ENCODE measurements at places on chromosomes 16 and 17. TPM values are rescaled to one million over a fixed set of nuclear protein-coding genes. Genes with fewer than 3 reads are reported as not detected.

DNA sequence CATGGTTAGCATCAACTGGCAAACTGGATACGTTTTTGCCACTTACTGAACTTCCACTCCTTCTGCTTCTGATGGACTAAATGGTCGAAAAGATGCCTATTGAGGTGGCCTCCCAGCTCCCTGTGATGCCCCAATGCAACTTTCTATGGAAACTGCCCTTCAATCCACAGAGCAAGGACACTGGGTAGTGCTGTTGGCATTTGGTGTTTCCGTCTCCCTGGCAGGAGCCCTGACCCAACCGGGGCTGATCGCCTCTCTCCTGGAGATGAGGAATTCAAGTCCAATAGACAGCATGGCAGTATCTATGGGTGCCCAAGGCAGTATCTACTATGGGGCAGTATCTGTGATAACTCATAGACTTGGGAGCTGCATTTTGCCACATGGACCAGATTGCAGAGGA lies 116.3 kb upstream of the IRX3 start:
- no peak for DNase-seq

DNA sequence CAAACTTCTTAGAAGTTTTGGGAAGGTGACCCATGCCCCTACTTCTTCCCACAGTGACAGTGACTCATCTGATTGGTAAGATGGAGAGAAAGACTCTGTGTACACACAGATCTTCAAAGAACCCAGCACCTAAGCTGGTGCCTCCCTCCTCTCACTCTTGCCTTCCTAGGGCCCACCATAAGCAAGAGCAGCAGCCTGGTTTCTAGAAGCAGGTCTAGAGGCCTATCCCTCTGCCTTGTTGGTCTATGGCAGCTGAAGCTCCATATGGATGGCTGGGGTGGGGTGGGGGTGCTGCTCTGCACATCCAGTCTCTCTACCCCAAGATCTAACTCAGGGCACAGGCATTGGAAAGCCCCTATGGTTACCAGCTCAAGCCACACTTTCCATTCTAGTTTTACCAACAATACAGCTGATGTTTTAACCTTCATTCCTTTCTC lies 47.5 kb downstream of the STAT3 start:
- no peak for DNase-seq

- no peak for DNase-seq
Measured at GRCh38 chr17:77617516-77617915, 341.0 kb upstream of the TNRC6C start.

CBX1 gene
- 64.6 TPM for total RNA-seq

LGALS9 gene
- total RNA-seq, result 45.7 TPM

DNA sequence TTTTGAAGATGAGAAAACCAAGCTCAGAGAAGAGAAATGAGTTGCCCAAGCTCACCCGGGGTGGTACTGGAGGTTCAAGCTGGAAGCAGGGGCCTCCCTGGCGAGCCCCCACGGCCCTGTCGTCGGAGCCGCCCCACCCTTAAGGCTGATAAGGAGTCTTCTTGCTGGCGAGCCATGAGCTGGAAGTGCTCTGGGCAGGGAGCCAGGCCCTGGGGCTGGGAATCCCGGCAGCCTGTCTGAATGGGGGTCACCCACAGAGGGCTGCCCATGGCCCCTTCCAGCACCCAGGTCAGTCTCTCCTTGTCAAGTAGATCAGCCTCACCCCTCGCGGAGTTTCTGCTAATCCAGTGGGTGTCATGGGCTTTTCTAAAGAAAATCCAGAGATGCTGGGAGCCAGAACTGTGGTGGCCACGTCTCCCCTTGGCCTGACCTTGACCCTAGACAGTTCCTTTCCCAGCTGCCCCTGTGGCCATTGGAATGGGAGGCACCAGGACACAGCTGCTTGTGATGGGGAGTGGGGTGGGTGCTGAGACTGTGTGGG lies 1.2 kb upstream of the P2RX1 start:
- no peak for DNase-seq

COX10 gene
- 10.0 TPM for total RNA-seq

- DNase-seq, result no peak
Measured at GRCh38 chr17:27466376-27466742, 10.1 kb downstream of the KSR1 start.

TMED6 gene
- total RNA-seq, result 0.14 TPM

DNA sequence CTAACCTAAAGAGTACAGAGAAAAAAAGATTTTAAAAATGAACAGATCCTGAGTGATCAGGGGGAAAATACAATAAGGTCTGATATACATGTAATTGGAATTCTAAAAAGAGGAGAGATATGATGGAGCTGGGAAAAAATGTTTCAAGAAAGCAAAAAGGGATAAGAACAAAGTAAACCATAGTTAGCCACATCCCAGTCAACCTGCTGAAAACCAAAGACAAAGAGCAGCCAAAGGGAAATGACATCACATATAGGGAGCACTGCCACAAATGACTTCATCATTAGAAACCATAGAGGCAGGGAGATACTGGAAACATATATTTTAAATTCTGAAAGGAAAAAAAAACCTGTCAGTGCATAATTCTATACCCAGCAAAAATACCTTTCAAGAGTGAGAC lies 68.8 kb upstream of the AKTIP start:
- no peak for DNase-seq

GRCh38 chr16:31298958-31299357 lies 39.2 kb downstream of the ITGAM start:
- DNase-seq, result no peak

DNA sequence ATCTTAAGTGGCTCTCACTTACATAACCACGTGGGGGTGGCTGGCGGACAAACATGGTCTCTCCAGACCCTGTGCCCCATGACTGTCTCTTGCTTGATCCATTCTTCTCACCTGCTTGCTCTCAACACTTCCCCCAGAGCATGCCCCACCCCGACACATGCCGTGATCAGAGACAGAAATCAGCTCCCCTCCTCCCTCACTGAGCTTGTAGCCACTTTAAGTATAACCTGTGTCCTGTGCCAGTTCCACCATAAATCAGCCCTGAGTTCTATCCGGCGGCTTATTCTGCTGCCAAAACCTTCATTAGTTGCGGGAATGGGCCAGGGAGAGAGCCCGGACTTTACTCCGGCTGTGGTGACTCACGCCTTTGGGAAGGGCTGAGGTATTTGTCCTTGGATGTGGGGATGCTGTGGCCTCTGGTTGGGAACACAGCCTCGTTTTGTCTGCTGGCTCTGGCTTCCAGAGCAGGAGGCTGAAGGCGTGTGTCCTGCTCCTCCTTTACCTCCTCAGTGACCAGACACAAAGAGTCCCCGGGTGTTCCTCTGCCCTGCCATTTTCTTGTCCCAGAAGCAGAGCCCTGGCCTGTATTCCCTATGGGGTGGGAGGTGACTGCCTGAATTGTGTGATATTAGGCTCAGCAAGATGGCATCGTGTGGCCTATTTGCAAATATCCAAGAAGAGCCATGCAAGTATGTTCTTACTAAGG lies 21.1 kb downstream of the ANKRD40 start:
- no peak for DNase-seq

DNA sequence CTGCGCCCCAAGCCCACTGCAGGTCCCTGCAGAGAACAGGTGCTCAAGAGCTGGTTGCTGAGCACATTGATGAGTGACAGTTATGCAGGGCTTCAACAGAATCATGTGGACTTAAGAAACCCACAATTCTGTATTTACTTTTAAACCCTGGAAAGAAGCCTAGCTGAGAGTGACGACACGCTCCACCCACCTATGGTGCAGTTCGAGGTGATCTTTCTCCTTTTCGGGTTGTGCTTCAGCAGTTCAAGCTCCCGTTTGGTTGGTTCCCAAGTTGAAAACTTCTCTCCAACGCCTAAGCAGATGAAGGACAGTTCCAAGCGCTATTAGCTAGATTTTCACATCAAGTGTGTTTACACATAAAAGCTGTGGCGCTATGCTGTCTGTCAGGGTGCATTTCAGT lies 23.9 kb downstream of the USP22 start:
- DNase-seq, result no peak

GRCh38 chr16:54928016-54928356 lies 2.7 kb upstream of the IRX5 start:
- no peak for DNase-seq

GRCh38 chr16:648781-649589 lies at the start of gene WDR90:
Gene WDR90, plus strand, starts transcription at chr16:649365. Its CDS starts 52 bp downstream, at chr16:649417.
- DNase-seq, result peak; percentile 69

LYRM9 gene
- 3.8 TPM for total RNA-seq

AGRP gene
- total RNA-seq, result 0.09 TPM

DNA sequence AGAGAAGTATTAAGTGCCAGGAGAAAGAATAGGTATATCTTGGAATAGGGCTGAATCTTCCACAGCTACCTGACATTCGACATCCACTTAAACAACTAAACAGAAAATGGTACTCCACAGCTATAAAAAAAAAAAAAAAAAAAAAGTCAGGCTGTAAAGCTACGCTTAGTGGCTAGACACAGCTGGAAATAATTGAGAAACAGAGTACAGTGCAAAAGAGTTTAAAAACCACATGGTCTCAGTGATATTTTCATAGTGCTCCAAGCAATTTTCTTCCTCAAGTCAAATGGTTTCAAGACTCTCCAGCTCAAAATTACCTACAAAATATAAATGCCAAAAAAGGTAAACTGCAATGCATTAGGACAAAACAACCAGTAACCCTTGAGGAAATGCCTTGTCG lies 607.1 kb downstream of the KCNJ2 start:
- DNase-seq, result no peak

RNF157 gene
- total RNA-seq, result 0.61 TPM

DNA sequence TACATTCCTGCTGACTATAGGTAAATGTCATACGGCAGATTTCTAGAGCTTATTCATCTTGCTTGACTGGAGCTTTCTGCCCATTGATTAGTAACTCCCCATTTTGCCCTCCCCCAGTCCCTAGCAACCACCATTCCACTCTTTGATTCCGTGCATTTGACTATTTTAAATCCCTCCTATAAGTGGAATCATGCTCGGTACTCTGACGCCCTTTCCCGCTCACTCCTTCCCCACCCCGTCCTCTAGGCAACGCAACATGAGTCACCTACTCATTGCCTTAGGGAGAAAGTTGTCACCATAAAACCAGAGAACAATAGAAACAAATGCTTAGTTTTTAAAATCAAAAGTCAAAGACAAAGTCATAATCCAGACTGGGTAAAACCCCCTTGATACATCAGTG lies 45.5 kb upstream of the RBBP6 start:
- no peak for DNase-seq

GRCh38 chr17:39965017-39965699 lies 2.4 kb downstream of the GSDMA start:
- DNase-seq, result no peak

DNA sequence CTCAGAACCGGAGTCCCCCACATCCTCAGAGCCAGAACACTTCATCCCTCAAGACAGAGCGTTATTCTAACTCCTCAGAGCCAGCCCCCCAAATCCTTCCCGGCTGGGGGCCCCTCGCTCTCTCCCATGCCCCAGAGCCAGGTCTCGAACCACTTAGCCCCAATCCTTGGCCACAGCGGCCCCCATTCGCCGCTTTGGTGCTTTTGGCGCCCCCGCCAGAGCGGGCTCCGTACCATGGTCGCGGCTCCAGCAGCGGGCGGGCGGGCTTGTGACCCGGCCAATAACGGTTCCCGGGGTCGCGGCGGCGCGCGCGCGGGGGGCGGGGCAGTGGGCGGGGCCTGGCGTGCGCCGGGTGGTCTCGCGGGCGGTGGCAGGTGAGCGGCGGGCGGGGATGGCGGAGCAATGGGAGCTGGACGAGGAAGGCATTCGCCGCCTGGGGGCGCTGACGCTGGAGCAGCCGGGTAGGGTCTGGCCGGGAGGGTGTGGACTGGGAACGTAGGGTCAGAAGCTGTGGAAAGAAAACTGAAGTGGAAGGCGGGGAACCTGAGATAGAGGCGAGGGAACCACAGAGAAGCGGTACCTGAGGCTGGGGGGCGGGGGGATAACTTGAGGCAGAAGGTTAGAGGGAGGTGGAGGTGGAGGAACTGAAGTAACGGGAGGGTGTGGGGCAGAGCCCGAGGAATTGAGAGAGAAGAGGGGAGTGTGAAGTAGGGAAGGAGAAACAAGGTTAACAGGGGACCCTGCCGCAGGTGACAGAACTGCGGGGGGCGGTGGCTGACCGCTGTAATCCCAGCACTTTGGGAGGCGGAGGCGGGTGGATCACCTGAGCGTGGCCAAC lies at the start of the genes KCTD19 and LRRC36:
Gene KCTD19, minus strand, starts transcription at position 270 of the 838 bp plus-strand sequence. Its CDS starts 34 bp downstream, at position 236.
Gene LRRC36, plus strand, starts transcription at position 344 of the 838 bp plus-strand sequence. Its CDS starts 48 bp downstream, at position 392.
- DNase-seq, result peak; percentile 39

BIRC5 gene
- total RNA-seq, result 53.2 TPM

GRCh38 chr16:19716183-19716582 lies 1.8 kb downstream of the KNOP1 start:
- DNase-seq, result no peak

SLC16A13 gene
- total RNA-seq, result 0.42 TPM

PRAC1 gene
- total RNA-seq, result not detected

DNA sequence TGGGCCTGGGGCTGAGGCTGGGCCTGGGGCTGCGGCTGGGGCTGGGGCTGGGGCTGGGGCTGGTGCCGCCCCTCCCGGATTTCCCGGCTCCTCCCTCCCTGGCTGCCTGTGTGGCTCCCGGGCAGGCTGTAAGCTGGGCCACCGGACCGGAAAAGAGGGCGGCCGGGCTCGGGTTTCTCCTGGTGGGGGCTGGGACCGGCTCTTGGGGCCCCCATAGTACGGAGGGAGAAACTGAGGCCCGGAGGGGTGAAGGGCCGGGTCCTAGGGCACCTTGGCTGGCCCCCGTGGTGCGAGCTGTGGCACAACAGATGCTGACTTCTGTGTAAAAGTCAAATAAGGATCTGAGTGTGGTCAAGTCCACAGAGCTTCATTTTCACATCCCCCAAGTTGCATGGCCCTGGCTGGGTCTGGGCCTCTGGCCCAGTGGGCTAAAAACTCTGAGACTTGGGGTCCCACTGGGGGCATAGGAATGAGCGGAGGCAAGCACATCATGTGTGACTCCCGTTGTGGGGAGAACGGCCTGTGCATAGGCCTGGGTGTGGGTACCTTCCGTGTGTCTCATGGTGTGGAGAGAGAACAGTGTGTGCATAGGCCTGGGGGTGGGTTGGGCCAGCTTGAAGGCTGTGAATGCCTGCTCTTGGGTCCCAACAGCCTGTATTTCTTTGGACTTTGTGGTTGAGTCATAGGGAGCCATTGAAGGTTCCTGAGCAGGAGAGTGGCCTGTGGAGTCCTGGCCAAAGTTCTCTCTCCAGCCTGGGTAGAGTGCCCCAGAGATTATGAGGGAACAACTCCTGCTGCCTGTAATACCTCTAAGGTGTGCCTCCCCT lies 123.9 kb upstream of the CIBAR2 start:
- DNase-seq, result no peak

SSTR5 gene
- not detected for total RNA-seq
